ENCODE measurements at places on chromosomes 3 and 15.

DNA sequence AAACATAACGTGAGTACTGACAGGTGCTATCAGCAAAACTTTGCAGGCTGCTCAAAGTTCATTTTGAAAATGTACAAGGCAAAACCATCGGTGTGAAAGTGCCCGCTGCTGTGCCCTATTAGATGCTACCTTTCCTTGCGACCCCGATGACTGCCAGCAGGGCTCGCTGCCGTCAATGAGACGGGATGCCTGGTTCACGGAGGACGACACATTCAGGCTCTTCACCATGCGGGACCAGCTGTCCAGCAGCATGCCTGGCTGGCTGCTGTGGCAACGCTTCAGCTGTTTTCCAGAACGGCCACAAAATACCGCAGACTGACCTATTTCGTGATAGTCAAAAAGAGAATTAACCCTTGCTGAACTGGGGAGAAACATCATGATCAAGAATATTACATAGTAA lies 92.7 kb upstream of the OCA2 start:
- DNase-seq = no peak

GRCh38 chr3:64054488-64054887 lies 31.2 kb upstream of the PSMD6 start:
- DNase-seq = no peak

- DNase-seq = no peak
These were observed 15.4 kb downstream of the CHST14 start for GRCh38 chr15:40486066-40486770.

DNA sequence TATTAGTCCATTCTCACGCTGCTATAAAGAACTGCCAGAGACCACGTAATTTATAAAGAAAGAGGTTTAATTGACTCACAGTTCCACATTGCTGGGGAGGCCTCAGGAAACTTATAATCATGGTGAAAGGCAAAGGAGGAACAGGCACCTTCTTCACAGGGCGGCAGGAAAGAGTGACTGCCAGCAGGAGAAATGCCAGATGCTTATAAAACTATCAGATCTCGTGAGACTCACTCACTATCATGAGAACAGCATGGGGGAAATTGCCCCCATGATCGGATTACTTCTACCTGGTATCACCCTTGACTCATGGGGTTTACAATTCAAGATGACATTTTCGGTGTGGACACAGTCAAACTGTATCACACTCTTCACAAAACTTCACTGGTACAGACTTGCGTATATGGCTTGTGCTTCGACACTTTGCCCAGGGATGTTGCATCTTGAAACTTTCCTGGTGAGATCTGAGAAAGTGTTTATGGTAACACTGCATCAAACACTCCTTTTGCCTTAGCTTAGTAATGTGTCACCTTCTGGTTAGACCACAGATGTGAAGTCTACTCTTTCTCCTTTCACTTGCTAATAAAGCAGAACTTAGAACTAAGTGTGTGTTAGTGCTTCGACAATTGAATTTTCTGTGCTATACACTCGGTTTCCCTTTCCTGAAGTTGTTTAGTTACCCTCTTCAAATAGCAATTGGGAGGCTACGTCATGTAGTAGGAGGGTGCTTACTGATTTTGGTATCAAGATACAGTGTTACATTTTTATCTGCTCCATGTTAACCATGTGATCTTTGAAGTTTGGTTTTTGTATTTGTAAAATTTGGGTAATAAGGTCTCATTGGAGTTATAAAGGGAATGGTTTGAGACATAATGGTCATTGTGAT lies 185.7 kb downstream of the LPP start:
- DNase-seq = no peak

GRCh38 chr3:186472456-186473008 lies 71.6 kb downstream of the CRYGS start:
- no peak for DNase-seq

GRCh38 chr15:42002333-42002732 lies 18.5 kb downstream of the PLA2G4E start:
- DNase-seq = no peak

- DNase-seq = no peak
These were observed 21.6 kb downstream of the QTRT2 start for GRCh38 chr3:114078126-114078525.

DNA sequence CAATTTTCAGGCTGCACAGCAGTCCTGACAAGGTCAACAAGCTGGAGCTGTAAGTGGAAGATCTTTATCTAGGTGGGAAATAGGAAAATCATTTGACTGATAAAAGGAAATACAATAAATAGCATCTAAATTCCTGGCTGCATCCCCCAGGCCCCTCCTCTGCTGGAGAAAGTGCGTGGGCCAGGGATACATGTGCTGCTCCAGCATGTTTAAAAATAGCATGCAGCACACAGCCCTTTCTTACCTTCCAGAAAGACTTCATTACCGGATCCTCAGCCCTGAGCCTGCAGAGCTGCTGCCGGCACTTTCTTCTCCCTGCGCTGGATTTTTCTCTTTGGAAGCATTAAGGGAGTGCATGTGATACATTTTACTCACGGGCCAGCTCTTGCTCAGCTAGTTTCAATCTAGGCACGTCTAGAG lies 77.3 kb downstream of the HMG20A start:
- no peak for DNase-seq

DNA sequence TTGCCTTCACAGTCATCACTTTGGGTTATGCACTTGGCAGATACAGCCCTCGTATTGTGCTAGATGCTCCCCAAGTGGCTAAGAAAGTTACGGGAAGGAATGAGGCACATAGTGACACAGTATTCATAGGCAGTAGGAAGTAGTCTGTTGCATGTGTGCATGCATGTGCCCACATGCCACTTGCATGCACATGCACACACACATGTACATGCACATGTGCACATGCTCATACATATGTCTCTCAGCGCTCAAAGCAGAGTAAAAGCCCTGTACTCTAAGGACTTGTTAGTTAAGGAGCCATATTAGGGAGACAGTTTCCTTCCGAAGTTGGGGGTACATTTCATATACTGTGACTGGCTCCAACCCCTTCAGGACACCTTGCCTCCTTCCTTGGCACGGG lies 128.9 kb downstream of the CHCHD6 start:
- no peak for DNase-seq

DNA sequence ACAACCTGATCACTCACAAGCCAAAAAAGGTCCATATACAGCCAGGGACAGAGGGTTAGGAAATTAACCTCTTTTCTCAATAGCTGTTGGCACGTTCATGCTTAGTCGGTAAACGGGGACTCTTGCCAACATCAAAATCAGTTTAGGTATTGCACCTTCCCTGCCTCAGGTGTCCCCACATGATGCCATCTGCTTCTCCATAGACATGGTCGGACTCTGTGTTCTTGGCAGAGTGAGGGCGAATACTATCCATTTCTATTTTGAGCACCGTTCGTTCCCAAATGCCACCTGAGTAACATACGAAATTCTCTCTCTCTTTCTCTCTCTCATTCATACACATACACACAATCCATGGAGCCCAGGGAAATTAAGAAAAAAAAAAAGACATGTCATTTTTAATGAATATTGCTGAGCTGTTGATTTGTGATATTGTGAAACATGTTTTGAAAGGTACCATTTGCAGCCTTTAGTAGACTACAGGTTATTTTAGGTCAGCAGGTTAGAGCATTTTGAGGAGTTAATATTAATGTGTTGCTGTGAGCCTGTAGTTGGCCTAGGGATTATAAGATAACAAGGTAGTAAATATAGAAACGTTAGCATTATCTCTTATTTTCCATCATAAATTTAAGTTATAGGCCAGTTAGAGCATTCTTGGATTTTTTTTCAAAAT lies 78.5 kb downstream of the GHSR start:
- DNase-seq = no peak

DNA sequence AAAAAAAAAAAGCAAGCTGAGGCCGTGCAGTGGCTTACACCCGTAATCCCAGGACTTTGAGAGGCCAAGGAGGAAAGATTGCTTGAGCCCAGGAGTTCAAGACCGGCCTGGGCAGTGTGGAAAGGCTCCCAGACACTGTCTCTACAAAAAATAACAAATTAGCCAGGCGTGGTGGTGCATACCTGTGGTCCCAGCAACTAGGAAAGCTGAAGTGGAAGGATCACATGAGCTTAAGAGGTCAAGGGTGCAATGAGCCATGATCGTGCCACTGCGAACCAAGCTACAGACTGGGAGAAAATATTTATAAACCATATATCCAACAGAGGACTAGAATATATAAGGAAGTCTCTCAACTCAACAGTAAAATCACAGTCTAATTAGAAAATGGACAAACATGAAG lies 10.0 kb downstream of the KLHDC8B start:
- DNase-seq = no peak

DNA sequence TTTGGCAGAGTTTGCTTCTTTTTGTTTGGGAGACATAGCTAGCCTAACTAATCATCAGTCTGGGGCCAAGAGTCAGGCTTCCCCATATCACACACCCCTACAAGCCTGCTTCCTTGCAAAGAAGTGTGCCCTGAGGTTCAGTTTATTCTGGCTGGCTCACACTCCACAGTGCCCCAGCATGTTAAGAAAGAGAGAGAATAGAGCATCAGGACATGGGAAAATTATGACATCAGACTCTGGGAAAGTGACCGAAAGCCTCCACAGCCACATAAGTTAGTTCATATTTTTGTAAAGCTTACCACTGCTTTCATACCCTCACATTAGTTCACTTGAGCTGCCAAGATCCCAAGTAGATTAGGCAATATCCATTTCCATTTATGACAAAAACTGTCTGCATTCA lies 63.0 kb upstream of the CFAP161 start:
- peak; percentile 10 for DNase-seq

GRCh38 chr3:67067251-67067650 lies 69.1 kb downstream of the KBTBD8 start:
- DNase-seq = no peak

- peak; percentile 82 for DNase-seq
These were observed 356.0 kb downstream of the SHQ1 start for GRCh38 chr3:72492240-72492639.

DNA sequence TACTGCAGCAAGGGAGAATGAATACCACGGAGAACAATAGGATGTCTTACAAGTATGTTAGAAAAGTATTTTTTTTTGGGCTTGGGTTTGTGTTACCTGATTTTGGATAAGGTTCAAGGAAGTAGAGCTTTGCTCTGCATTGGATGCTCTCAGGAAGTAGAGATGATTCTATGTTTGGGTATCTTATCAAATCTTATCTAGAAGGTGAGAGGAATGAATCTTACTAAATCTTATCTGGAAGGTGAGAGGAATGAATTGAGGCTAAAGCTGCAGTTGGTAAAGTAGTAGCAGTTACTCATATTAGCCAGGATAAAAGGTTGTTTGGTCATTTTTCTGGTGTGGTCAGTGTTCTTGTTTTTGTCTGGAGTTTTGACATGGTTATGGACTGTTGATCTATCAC lies 17.4 kb downstream of the TFG start:
- DNase-seq = no peak

DNA sequence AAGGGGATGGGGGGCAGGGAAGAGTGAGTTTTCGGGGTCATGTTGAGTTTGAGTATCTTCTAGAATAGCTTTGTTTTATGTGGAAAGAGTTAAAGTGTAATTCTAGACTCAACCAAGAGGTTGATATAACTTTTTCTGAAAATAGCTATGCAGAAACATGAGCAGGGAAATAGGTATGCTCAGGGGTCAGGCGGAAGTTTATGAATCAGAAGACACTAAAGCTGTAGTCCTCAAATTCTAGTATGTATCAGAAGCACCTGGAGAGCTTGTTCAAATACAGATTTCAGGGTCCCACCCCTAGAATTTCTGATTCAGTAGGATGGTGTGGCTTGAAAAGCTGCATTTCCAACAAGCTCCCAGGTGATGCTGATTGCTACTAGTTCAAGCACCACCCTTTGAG lies 37.6 kb upstream of the UBE2E2 start:
- DNase-seq = no peak

- no peak for DNase-seq
These were observed 712 bp upstream of the MME start for GRCh38 chr3:155079468-155079745.

GRCh38 chr15:85707519-85708338 lies 87.0 kb downstream of the KLHL25 start:
- no peak for DNase-seq

- no peak for DNase-seq
These were observed 380.2 kb downstream of the DIPK2A start for GRCh38 chr3:144351773-144352365.

- DNase-seq = no peak
These were observed 25.7 kb downstream of the ZDHHC3 start for GRCh38 chr3:44950275-44950734.

- no peak for DNase-seq
These were observed 72.9 kb downstream of the RPN1 start for GRCh38 chr3:128577711-128578110.

DNA sequence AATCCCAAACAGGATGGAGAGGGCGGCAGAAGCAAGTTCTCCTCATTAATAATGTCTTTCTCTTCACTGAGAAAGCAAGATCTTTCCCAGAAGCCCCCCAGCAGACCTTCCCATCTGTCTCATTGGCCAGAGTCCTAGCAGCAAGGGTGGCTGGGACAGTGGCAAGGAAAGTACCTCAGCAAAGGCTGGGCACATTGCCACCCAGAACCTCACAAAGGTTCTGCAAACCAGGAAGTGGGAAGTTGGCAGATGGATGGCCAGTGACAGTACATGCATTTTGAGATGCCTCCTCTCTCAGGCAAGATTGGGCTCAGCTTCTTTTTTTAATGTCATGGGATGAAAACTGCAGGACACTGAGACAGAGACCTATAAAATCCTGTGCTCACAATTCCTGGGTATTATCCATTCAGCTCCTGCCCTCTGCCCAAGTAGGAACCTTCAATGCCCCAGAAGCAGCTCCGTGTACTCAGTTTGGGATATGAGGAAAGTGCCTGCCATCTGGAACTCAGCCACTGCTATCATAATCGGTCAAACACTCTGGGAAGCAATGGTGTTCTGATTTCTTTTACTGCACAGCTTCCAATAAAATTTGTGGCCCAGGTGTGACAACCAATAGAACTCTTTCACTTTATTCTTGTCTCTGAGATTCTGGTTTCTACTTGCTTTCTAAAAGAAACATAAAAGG lies 25.5 kb downstream of the DPH3 start:
- no peak for DNase-seq

GRCh38 chr15:78175330-78175729 lies 26.2 kb downstream of the IDH3A start:
- no peak for DNase-seq

GRCh38 chr3:37096975-37097374 lies 77.4 kb downstream of the LRRFIP2 start:
- DNase-seq = no peak

GRCh38 chr3:12852201-12852600 lies 10.8 kb upstream of the RPL32 start:
- no peak for DNase-seq

DNA sequence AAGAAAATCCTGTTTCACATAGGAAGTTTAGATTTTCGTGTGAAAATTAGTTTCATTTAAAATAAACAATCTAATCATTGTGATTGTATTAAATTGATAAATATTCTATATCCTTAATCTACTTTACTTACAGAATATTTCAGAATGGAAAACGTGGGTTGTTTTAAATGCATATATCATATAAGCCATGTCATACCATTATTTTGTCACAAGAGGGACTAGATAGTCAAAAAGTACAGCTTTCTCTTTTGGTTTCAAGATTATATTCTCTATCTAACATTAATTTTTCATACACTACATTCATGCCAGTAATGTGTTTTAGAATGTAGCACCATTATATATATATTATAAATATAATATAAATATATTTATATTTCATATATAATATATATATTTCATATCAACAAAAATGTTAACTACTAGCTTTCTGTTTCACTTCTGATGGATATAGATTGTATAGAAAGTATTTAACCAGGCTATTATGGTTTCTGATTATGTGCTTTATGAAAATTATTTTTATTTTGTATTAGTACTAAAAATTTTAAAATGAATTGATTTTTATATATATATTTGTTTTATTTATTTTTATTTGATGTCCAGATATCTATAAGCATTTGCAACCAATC lies 45.3 kb downstream of the OSTN start:
- DNase-seq = peak; percentile 3

- DNase-seq = no peak
These were observed 145.7 kb upstream of the CTDSPL start for GRCh38 chr3:37715976-37716375.

Data from amniotic stem cell (primary cell).